ENCODE measurements at places on chromosomes 2 and 18.
A peak's percentile ranks its signal among the peaks of the same experiment; 100 is the strongest.

DNA sequence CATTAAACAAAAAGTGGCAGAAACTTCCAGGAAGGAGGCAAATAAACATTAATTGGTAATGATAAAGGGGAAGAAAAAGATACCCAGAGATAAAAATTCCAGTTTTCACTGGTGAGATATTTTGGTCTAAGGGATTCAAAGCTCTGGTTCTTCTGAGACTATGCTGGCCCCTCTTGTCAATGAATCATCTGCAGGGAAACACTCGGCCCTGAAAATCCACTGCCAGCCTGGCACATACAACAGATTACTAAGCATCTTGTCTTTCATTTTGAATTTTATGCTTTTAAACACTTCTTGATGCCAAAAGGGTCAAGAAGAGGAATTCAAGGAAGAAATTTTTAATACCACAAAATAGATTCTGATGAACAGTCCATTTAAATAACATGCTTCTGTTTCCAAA lies 1603.8 kb upstream of the ZEB2 start:
- no peak for DNase-seq

- DNase-seq = no peak
Observed at GRCh38 chr2:237546040-237546875, 20.1 kb upstream of the PRLH start.

DNA sequence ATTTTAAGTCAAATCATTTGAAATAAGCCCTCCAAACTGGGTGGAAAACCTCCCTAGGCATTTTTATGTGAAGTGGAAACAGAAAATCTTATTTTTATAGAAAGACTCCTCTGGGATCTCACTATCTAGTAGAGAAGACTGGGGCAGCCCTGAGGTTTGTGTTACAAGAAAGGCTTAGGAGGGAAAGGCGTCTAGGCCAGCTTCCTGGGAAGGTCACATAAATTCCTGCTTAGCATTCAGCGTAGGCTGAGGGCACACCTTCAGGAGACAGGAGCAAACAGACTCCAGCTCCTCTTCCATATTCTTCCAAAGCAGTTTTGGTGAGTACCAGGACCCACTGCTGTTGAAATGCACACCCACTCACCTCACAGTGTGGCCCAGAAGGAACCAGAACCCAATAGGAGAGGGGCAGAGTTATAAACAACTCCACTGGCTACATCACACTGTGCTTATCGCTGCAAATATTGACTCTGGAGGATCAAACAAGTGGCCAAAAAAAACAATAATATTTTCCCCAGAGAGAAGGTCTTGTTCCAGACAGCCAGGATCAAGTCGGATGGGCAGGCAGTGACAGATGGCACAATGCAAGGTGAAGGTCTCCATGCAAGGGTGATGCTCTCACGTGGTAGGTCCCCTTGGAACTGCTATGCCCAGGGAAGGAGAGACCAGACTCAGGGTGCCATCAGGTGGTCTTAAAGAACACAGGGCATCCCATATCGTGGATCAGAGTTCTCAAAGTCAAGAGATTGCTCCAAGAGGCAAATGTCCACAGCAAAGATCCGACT lies 17.7 kb upstream of the IGFBP2 start:
- DNase-seq = no peak

- DNase-seq = no peak
Observed at GRCh38 chr18:46439037-46439436, 218.0 kb downstream of the LOXHD1 start.

GRCh38 chr2:239539083-239539775 lies 138.4 kb upstream of the HDAC4 start:
- no peak for DNase-seq

GRCh38 chr2:14715600-14715999 lies 83.1 kb downstream of the LRATD1 start:
- DNase-seq = no peak

GRCh38 chr18:59744271-59744721 lies 47.1 kb upstream of the CCBE1 start:
- DNase-seq = no peak

GRCh38 chr2:28356095-28356911 lies 36.4 kb upstream of the FOSL2 start:
- DNase-seq = peak; percentile 90

GRCh38 chr18:62637807-62638687 lies 77.3 kb upstream of the PHLPP1 start:
- DNase-seq = no peak

DNA sequence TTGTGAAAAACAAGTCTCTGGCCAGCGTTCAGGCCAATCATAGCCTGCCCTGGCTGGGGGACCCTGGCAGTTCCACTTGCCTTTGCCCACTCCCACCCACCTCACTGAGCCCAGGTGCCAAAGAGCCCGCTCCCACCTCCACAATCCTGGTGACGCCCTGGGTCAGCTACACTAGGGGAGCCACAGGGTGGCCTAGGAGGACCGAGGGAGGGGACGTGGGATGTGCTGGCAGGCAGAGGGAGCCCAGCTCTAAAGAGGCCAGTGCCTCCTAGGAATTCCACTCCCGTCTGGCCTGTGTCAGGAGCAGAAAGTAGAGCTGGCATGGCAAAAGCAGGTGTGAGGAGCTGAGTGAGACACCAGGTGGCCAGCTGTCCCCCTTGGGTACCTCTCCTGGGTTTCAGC lies 49.3 kb downstream of the TNS1 start:
- DNase-seq = no peak

DNA sequence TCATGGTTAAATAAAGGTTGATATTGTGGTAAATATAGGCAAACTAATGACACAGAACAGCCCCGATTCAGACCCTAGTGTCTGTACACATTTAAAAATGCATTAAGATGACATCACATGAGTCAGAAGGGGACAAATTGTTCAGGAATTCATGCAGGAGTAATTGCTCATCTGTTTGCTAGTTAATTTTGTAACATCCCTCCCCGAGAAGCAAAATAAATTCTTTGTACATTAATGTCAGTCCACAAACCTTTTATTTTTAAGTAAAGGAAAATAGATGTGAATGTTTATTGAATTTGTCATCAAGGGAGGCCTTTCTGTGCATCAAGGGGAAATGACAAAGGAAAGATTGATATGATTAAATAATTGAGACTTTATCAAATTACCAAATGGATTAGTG lies 69.9 kb downstream of the SH3BP4 start:
- no peak for DNase-seq

GRCh38 chr2:173432049-173432754 lies 77.5 kb downstream of the CDCA7 start:
- DNase-seq = no peak

- no peak for DNase-seq
Observed at GRCh38 chr2:202140522-202141252, 67.6 kb downstream of the KIAA2012 start.

GRCh38 chr2:231920366-231920765 lies 5.8 kb downstream of the NPPC start:
- DNase-seq = no peak

DNA sequence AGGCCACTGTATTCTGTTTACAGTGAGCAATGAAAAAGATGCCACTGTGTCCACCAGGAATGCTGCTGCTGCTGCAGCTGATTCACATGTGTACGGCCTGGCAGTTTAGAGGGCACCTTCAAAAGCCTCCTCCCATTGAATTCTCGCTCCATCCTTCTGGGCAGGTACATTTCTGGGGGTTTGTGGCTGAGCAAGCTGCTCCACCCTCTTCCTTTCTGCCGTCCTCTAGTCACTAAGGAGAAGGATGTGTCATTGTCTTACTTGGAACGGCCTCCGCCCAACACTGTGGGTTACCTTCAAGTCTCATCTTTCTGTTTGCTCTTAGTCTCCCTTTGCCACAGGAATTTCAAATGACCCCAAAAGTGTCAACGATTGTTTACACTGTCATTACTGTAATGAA lies 182.0 kb downstream of the ZBTB7C start:
- no peak for DNase-seq

DNA sequence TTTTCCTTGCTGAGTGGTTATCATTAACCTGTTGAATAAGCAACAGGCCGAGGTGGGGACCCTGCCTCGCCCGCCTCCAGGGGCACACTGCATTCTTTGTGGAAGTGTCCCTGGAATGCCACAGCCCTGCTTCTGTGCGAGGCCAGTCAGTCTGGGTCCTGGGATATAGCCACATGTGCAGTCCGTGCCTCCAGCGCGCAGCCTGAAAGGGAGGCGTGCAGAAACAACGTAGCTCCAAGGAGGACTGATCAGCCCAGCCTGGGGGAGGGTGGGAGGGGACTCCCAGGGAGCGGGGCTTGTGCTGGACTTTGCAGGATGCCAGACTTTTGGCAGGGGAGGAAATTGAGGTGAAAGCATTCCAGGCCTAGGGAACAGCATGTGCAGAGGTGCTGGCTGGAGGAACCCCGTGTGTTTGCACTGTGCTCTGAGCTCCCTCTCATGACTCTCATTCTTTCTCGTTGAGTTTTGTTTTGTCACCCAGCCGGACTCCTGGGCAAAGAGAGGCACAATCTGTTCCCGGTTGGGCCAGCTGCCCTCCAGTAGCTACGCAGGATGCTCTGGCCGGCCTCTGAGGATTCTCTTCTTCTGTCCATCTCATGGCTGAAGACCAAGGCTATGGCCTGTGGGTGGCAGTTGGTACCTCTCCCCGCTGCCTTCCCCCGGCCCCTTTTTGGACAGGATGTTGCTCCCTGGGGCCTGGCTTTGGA lies 39.7 kb downstream of the HPCAL1 start:
- DNase-seq = peak; percentile 54

DNA sequence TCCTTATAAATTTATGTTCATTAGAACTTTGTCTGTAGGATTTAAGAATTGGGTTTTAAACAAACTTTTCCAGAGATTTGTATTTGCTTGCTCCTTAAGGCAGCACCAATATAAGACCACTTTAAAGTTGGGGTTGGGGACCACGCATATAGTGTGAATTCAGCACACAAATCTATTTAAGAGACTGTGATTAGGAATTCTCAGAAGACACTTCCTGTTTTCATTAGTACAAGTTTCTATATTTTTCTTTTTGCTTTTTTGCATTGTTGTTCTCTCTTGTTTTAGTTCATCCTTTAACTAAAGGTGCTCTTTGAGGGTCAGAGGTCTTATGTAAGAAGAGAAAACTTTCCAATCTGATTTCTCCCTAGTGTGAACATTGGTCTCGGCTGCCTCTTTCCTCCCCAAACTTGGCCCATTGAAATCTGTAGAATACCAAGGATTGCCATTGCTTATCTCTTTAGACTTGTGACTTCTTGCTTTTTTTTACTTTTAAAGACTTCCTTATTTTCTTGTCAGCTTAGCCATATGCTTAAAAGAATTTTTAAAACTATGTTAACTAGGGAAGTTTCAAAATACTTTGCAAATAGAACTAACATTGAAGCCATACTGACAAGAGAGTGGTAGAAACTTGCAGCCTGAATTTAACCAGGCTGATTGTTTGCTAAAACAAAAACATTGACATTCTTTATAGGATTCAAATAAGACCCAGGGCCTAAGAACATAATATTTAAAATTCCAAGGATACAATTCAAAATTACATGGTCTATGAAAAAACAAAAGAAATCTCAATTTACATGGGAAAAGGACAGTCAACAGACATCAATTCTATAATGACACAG lies 264.1 kb upstream of the FN1 start:
- DNase-seq = no peak

DNA sequence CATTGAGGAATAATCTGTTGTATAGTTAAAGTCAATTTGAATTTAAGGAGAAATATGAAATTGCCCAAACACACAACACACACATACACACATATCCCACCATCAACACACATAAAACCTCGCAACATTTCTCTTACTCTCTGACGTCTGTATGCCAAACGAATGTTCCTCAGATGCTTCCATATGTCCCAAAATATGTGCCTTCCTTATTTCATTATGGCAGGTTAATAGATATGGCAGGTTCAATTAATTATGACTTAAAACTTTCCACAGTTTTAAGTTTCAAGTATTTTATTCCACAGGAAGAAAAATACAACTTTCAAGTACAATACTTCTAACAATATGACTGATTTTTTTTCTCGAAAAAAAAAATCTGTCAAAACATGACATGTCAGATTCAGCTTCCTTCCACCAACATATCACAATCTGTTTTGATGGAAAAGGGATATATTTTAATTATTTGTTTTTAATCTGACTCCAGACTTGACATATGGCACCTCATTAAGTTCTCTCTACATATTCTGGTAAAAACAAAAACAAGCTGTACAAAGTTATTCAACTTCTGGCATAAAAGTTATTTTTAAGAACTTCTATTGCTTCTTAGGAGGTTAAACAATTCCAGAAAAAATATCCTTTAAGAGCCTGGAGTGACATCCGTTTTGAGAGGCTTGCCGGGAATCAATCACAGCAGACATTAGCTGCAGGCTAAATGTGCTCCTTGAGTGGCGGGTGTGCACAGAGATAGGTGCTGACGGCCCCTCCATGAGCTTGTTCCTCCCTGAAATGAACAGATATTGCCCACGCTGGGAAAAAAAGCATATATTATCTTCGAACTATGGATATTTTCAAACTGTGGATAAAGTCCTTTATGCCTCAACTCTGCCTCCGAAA lies 812.7 kb downstream of the DCDC2C start:
- DNase-seq = no peak

DNA sequence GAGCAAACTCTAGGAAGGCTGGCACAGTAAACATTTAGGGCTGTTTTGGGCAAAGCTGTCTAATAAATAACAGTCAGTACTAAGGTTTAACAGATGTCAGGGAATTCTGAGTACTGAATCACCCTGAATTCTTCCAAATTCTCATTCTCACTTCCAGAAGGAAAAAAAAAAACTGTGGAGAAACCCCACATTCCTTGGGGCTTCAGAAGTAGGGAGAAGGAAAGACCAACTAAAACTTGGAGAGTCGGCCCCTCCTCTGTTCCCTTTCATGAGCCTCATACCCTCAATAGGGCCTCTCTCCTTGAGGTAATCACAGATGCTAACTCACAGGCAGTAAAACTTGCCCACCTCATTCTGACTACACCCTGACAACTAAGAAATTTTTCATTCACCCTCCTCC lies 62.1 kb downstream of the CCDC148 start:
- DNase-seq = no peak

- DNase-seq = no peak
Observed at GRCh38 chr18:23981369-23981980, 33.1 kb upstream of the TTC39C start.

DNA sequence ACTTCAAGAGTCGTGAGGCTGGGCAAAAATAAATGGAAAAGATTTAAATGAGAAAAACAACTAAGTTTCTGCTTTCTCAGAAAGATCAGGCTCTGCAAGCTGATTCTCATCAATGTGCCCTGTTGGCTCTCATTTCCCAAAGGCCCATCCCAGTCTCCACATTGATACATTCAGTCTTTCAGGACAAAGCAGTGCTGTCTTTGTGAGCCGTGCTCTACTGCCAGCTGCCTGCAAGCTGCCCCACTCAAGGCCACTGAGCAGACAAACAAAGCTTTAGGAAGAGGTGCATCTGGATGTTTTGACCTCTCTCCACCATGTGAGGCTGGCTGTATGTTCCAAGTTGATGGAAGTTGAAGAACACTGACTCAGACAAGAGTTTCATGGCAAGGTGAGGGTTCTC lies 48.8 kb downstream of the FSHR start:
- no peak for DNase-seq

DNA sequence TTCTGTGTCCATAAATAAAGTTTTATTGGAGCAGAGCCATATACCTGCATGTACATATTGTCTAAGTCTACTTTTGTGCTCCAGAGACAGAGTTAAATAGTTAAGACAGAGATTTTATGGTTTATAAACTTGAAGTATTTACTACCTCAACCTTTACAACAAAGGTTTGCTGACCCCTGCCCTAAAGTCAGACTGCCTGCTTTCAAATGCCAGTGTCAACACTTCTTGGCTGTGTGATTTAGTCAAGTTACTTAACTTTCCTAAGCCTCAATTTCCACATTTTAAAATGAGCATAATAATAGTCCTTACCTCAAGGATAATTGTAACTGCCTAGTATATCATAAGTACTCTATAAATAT lies 44.4 kb upstream of the ITPRID2 start:
- no peak for DNase-seq

- DNase-seq = no peak
Observed at GRCh38 chr18:74310411-74310810, 5.2 kb upstream of the C18orf63 start.

- peak; percentile 69 for DNase-seq
Observed at GRCh38 chr2:96527286-96528005, 9.1 kb upstream of the ARID5A start.
